ENCODE measurements at places on chromosomes 2 and 18.

GRCh38 chr2:159497256-159497655, 119.1 kb downstream of the BAZ2B start:
- DNase-seq: peak; percentile 58

GRCh38 chr18:62324917-62325805, at the start of gene TNFRSF11A:
Gene TNFRSF11A, plus strand, starts transcription at chr18:62325310. Its CDS starts 43 bp downstream, at chr18:62325353.
- no peak for DNase-seq

- no peak for DNase-seq
Observed at GRCh38 chr2:211367711-211368110, 811.3 kb downstream of the CPS1 start.

GRCh38 chr2:32990556-32990955, 43.8 kb downstream of the LTBP1 start:
- no peak for DNase-seq

DNA sequence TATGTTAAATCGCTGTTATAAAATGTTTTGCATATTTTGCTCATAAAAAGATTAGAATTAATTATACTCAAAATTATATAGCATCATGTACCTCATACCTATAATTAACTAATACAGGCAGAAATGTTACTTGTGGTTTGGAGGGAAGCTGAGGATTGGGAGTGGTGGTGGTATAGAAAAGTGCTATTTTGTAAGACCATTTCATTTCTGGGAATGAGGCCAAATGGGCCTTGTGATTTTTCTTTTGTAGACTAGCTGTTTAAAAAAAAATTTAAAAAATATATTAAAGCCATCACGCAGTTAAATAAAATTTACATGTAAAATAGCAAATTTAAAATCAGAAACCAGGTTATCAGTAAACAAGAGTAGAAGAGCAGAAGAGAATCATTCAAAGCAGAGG, 560.8 kb upstream of the FAM98A start:
- DNase-seq: no peak

DNA sequence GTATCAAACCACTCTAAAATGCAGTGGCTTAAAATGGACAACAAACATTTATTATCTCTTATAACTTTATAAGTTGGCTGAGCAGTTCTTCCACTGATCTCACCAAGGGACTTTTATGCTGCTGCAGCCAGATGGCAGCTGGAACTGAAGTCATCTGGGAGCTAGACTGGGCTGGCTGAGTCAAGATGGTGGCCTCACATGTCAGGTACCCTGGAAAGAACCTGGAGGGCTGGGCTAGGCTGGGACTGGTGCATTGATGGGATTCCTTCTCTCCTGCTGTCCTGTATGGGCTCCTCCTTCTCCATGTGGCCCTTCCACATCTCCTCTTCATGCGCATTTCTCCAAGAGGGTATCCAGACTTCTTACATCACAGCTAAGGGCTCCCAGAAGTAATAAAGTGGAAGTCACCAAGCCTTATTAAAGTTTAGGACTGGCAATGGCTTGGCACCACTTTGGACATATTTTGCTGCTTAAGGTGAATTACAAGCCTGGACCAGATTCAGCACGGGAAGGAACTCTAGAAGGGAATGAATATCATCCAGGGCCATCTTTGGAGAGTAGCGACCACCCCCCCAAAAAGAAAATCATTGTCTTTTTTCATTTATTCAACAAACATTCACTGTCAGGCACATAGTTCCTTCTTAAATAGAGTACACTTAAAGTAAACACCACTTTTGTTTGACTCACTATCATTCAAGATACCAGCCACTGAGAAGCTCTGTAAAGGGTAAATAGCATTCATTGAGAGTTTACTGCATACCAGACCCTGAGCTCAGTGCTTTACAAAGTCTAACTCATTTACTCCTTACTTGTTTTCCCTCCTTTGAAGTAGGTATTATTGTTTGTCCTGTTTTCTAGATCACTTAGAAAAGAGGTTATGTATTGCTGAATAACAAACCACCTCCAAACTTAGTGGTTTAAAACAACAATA, 138.0 kb downstream of the ZFP36L2 start:
- no peak for DNase-seq

GRCh38 chr2:186526281-186526680, 40.2 kb downstream of the ZC3H15 start:
- no peak for DNase-seq

- DNase-seq: no peak
Observed at GRCh38 chr2:101921319-101921952, 70.3 kb upstream of the IL1R2 start.

All from urothelium cell line (cell line).